ENCODE measurements at places on chromosomes 1 and 21.

- DNase-seq = peak; percentile 83
Observed at GRCh38 chr1:201447903-201448871, 20.8 kb downstream of the PHLDA3 start.

DNA sequence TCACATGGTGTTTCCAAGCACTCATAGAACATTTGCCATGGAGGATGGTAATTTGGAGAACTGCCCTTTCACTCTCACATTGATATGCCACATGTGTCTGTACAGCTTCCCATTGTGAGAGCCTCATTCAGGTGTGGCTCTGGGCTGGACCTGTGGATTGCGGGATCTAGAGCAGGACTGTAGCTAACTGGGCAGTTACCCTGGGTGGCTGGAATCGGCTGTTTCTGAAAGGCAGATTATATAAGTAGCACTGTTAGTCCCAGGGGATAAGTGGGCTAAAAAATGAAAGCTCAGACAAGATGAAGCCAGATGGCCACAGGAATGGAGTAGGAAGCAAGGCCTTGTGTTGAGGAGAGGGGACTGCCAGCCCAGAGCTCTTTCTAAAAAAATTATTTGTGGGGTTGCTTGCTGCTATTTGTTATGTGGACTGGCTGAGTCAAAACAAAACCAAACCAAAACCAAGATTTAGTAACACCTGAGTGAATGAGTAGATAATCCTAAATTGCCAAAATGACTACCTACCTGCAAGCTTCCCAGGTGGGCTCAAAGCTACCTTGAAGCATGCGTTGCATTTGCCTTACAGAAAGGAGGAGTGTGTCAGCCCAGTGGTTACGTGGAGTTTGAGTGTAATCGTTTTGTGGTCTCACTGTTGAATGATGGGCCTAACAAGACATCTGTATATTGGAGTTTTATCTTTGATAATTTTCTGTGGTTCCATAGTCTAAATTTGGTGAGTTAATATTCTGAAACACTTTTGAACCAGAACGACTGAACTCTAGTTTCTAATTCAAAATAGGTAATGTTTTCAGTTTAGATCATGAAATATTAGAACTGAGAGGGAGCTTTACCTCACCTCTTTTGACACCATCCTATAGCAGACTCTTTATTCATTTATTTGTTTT is 58.0 kb downstream of the SDCCAG8 start:
- DNase-seq = no peak

- DNase-seq = no peak
Observed at GRCh38 chr1:19460535-19461219, 24.7 kb downstream of the CAPZB start.

GRCh38 chr1:186112280-186112679 is 262.8 kb downstream of the TPR start:
- peak; percentile 6 for DNase-seq

GRCh38 chr1:220730486-220730885 is 17.6 kb upstream of the MTARC2 start:
- no peak for DNase-seq

DNA sequence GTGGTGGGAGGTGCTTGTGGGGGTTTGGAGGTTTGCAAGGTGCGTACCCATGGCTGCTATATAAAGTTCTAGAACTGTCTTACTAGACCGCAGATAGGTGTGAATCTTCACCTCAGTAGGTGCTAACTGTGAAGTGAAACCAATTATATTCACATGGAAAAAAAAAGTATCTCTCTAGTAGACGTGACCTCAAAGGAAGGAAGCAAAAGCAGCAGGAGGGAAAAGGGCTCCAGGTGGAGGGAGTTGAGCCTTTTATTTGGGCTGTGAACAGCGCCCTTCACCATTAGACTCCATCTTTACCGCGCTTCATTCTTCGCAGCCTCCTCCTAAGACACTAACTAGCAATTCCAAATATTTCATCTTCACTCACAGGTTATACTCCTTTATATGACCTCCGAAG is 129.8 kb downstream of the TBX19 start:
- DNase-seq = no peak

GRCh38 chr1:205570796-205571537 is 60.8 kb downstream of the ELK4 start:
- no peak for DNase-seq

- no peak for DNase-seq
Observed at GRCh38 chr1:63718541-63718970, 55.3 kb upstream of the ROR1 start.

GRCh38 chr1:203615061-203615581 is 11.5 kb upstream of the ATP2B4 start:
- DNase-seq = no peak

GRCh38 chr1:112701227-112702066 is 5.5 kb downstream of the RHOC start:
- no peak for DNase-seq

- DNase-seq = no peak
Observed at GRCh38 chr1:175209493-175209921, 16.9 kb upstream of the KIAA0040 start.

DNA sequence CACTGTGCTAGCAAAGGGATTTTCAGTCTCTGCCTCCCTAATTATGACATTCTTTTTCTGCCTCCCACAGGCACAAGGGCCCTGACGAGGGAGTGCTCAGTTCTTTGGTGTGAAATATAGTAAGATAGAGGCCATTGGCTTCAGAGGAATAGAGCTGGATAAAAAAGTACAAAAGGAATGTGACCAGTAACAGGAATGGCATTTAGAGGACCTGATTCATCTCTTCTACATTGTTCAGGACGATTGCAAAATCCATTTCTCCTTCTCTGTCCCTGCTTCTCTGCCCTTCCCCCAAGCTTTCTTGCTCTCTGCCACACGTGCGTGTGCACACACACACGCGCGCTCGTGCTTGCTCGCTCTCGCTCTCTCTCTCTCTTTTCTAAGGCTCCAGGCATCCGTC is 668.2 kb downstream of the KIF26B start:
- peak; percentile 16 for DNase-seq

DNA sequence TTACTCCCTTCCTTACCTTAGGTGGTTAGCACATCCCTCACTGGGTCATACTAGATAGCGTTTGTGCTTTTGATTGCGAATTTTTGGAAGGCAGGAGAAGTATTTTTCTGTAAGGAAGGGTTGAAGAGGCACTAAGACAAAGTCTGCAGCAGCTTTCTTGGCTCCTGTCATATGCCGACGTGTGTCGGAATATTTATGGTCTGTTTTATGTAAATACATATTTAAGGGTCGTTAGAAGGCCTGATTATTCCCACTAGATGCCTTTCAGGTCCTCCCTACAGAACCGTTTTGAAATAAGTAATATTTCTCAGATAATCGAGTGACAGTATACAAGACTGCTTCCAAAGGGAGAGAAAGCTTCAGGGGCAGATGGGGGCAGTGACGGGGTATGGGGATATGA is 10.0 kb downstream of the RNF220 start:
- DNase-seq = no peak

DNA sequence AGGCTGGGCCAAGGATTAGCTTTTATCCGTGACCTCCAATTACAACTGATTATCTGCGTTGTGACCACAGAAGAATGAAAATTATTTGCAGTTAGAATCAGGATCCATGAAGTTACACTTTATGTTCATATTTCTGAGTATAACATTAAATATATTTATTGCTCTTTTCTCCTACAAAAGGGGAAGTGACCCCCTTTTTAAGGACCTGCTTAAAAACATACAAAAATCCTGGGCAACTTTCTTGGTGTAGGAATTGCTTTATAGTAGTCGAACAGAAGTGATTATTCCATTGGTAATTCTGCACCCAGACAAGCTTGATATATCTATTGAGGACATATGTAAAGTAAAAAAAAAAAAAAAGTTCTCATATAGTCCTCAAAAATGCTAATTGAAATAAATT is 208.7 kb downstream of the MRPL39 start:
- DNase-seq = no peak

- DNase-seq = no peak
Observed at GRCh38 chr1:6622396-6623152, 2.1 kb upstream of the THAP3 start.

DNA sequence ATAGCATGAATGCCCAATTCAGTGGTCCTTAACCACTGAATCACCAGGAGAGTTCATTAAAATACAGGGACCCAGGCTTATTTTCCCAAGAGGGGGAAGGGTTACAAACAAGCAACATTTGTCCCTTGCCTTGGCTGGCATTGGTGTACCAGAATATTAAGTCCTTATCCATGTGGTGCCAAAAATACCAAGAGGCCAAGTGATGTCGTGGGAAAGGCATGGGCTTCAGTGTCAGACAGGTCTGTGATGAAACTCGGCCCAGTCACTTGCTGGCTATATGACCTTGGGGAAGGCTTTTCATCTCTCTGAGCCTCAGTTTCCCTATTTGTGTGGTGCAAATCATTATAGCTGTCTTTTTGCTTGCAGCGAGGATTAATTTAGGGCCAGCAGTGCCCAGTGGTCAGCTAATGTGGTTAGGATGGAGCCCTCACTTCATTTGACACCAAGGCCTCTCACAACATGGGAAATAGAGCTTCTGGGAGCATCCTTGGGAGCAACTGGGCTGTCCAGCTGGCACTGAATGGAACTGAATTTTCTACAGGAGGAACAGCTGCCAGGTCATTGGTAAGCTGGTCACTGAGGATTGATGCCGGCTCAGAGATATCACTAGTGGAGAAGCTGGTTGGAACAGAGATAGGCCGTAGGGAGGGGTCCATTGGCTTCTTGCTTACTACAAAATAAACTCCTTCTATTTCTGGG is 77.2 kb upstream of the PPP2R5A start:
- no peak for DNase-seq
